Activated effector memory CD4-positive, alpha-beta T cell treated with Interleukin-2 at 50 U/mL for 16 hours (primary cell): ENCODE measurements at places on chromosomes 7 and 10.
A peak's percentile ranks its signal among the peaks of the same experiment; 100 is the strongest.

GRCh38 chr7:128005117-128005516 lies 26.1 kb downstream of the LRRC4 start:
- DNase-seq: no peak

- no peak for DNase-seq
Observed at GRCh38 chr7:45585628-45586027, 11.5 kb downstream of the ADCY1 start.

DNA sequence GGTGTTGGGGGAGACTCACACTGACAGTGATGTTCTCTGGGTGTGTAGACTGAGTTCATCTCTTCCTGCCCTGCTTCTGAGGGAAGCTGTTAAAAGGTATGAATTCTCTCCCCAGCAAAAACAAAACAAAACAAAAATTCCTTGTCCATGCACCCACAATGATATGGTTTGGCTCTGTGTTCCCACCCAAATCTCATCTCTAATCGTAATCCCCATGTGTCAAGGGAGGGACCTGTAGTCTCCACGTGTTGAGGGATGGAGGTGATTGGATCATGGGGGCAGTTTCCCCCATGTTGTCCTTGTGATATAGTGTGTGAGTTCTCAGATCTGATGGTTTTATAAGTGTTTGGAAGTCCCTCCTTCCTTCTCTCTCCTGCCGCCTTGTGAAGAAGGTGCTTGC lies 245.5 kb downstream of the GALNT17 start:
- no peak for DNase-seq

DNA sequence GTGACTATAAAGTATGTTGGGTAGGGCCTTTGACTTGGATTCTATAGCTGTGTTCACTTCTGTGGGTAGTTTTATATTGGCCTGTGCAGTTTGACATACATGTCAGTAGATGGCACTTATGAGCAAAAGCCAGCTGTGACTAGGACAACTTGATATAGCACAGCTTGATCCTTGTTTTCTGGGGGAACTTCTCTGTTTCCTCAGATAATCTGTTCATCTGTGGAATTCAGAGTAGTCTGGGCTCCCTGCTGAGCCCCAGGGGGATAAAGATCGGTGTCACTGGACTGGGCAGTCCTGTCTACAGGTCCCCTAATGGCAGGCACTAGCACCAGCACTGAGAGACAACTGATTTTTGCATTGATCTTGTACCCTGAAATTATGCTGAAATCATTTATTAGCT lies 25.4 kb downstream of the CYP2C9 start:
- no peak for DNase-seq

GRCh38 chr10:101120884-101121653 lies 10.0 kb upstream of the TLX1 start:
- peak; percentile 18 for DNase-seq

GRCh38 chr10:132606031-132606491 lies 68.5 kb downstream of the INPP5A start:
- no peak for DNase-seq
